ENCODE measurements at places on chromosomes 5 and 9.

DNA sequence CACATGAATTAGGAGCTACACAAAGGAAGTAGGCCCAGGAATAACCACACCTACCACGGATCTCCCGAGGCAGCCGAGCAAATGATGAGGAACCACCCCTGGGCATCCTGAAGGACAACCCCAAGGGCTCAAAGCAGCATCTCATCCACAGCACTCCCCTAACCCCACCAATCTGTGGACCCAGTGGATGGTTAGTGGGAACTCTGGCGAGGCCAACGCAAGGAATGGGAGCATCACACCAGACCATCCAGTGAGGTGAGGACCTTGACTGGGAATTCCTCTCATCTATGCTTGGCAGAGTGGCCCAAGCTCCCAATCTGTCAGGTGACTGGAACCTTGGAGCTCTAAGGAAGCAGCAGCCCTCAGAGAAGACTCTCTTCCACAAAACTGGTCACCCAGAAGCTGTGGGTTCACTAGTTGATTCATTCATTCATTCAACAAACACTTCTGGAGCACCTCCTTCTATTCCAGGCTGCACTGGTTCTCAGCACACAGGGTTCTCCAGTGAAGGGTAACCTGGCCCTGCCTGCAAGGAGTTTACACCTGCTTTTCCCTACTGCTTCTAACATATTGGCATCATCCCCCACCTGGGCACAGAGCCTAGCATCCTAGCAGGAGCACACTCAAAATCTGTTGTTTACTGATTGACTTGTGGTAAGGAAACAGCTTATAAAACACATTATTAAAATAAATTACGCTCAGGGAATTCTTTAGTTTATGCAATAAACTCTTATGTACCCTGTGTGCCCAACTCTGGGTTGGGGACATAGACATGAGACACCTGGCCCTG, 4.9 kb downstream of the ACSL6 start:
- no peak for DNase-seq

GRCh38 chr9:116137010-116137409, 16.6 kb upstream of the PAPPA start:
- DNase-seq = no peak

DNA sequence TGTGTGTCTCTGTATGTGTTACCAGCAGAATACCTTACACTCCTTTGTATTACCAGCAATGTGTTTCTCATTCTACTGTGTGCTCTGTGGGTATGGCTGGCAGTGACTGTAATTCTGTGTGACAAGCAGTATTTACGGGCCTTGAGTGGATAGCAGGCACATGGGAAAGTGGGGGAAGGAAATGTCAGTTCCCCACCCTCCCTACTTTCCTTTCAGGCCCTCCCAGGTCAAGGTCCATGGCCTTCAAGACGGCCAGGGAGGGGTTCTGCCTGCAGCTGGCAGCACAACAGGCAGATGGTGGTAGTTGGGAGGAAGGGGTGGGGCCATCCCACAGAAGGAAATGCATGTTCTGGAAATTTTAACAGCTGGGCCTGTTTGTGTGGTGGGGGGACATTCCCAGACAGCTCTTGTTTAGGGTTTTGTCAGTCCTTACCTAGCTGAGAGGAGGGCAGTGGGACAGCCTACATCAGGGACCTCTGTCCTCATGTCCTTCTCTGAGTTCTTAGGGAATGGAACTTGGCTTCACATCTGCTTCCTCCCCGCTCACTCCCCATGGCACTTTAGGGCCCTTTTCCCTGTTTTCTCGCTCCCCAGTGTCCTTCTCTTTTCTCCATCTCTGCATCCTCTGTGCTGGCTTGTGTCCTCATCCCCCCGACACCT, 14.6 kb upstream of the TNIP1 start:
- no peak for DNase-seq

- DNase-seq = no peak
These were observed 5.6 kb upstream of the TBC1D13 start for GRCh38 chr9:128781187-128782070.
